Right ventricle myocardium inferior (tissue), 1 donor: ENCODE measurements at places on chromosomes 1 and 21. TPM values are rescaled to one million over a fixed set of nuclear protein-coding genes. Genes with fewer than 3 reads are reported as not detected.

DNA sequence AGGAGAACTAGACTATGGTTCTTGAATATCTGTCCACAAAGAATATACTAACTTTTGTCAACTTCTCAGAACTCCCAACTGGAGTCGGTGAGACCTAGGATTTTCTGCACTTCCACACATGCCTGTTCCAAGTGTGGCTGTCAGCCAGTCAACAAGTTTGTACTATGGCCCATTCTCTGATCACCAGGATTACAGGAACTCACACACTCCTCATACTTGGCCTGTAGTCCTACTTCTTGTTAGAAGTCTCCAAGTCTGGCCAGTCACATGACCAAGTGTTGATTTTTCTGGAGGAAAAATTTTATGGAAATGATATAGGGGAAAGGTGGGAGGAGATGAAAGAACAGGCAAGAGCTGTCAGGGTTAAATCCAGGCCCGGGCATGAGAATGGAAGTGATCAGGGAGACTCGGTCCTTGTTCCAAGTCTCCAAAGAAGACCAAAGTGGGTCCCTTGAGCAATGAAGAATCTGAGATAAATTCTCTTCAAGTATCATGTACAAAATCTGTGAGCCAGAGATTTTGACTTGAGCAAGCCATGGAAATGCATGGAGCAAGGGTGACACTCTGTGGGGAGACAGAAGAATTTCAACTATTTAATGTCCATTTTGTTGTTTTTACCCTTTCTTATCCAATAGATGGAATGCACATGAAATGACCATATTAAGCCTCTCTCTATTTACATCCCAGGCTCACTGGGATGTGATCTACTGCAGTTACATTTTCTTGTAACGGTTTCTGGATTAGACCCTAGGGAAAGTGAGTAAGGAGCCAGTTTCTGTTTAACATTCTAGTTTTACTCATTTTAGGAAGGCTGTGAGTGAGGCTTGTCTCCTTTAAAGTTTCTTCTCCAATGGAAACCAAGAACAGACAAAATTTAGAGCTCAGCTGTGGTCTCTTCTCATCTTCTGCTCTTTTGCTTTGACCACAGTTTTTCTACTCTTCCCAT is 320.9 kb downstream of the ASTN1 start:
- DNase-seq: no peak

- DNase-seq: no peak
Measured at GRCh38 chr1:101588677-101589076, 351.9 kb downstream of the S1PR1 start.

- DNase-seq: peak; percentile 96
Measured at GRCh38 chr21:42227909-42228708, 9.2 kb downstream of the ABCG1 start.

DNA sequence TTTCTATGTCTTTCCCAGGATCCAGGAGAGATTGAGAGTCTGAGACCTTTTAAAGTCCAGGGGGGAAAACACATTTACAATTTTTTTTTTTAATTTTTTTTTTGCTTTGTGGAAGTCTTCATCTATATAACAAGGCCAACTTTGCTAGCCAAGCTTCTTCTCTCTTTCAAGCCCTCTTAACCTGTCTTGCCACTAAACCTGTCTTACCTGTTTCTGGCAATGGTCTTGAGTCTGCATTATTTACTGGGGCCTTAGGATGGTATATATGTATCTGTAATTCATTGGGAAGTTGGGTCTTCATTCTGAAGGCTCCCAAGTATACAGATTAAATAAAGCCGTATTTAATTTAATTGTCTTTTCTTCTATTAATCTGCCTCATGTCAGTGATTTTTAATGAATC is 750.9 kb upstream of the B3GALT2 start:
- no peak for DNase-seq

GRCh38 chr21:33013626-33014025 is 12.1 kb upstream of the OLIG2 start:
- DNase-seq: no peak

GRCh38 chr1:1819762-1820161 is 41.5 kb upstream of the NADK start:
- no peak for DNase-seq

GRCh38 chr1:29282135-29282923 is 46.0 kb downstream of the PTPRU start:
- DNase-seq: no peak

DNA sequence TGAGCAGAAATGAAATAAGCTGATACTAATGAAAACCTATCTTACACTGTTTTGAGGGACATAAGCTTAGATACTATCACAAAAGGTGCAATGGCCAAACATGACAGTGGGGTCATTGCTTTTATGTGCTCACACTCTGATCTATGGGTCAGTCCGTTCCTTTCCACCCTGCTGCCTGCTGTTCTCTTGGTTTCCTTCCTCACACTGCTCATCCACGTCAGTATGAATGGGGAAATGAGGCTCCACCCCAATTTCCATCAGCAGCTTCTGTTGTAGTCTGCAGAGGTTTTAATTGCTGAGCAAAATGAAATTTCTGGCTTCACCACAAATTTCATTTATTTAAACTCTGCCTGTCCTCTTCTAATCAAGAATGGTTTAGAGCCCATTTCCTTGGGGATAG is 155.2 kb downstream of the GABPA start:
- DNase-seq: no peak

DNA sequence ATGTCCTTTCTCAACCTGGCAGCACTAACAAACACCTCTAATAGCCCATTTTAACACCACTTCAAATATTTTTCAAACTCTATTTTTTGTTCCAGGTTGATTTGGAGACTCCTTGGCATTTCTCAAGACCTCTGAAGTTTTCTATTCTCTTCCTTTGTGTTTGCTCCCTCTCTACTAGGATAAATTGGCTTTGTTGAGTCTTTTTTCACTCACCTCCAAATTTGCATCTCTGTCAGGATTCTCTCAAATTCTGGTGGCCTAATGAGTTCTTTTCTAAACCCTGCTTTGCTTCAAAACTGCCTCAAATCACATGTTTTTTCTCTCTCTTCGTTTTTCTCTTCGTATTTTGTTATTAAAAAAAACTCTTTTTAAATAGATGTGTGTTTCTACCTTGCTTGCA is 582.2 kb upstream of the ADGRL4 start:
- no peak for DNase-seq

DNA sequence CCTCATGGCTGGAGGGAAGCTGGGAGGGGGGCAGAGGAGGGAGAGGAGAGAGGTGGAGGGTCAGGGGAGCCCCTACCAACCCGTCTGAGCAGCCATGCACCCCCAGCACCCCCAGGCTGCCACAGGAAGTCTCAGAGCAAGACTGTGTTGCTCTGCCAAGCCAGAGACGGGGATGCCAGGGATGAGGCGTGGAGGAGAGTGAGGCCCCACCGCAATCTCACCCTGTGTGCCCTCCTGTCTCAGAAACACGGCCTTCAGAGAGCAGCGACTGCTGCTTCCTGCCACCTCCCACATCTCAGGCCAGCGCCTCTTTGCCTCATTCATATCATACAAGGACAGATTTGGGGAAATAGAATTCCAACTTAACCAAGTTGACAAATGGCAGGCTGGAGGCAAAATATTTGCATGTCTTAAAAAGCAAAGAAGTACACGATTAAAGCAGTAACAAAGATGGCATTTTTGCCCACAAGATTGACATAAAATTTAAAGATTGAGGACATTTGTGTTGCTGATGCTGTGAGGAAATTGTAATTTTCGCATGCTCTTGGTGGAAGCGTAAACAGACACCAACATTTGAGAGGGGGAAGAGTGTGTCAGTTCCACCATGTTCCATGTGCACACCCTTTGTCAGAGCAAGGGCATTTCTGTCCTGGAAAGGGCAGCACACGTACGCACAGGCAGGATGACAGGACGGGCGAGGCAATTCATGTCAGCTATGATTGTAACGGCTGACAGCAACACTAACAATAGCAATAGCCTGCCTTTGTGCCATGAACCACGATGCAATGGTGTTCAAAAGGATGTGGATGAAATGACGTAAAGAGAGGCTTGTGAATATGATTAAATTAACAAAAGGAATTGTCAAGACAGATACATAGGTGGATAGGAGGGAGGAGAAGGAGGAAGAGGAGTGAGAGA is 59.0 kb upstream of the BACE2 start:
- DNase-seq: no peak

- DNase-seq: no peak
Measured at GRCh38 chr21:15928686-15929425, 199.1 kb downstream of the USP25 start.

- no peak for DNase-seq
Measured at GRCh38 chr21:45433301-45433700, 28.3 kb downstream of the COL18A1 start.

GRCh38 chr1:169260478-169261151 is 107.0 kb downstream of the NME7 start:
- no peak for DNase-seq

DNA sequence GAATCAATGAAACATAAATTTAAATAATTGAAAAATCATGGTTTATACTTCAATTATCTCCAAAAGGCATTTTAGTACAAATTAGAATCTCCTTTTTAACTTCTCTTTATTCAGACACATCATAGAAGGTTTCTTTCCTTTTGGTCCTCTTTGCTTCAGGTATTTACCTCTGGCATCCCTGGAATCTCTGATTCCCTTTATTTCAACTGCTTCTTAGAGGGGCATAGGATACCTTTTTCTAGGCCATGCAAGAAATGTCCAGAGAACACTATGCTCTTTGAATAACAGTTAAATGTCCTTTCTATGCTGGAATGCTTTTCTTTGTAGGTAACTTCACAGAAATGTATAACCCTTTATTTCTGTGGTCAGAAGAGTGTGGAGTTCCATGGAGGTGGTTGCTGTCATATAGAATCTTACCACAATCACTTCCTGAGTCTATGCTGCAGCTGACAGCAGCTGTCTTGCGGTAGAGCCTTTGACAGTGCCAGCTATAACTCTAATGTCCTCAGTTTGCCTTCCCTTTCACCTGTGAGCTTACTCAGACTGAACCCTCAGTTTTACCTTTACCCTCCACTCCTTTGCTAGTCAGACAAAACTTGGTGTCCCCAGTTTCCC is 8.6 kb downstream of the LAMC2 start:
- no peak for DNase-seq

- DNase-seq: no peak
Measured at GRCh38 chr21:34877485-34878128, 171.5 kb downstream of the RUNX1 start.

Gene FBXO2
- 4.2 TPM for total RNA-seq

Gene MYOG
- total RNA-seq: not detected

Gene DPT
- total RNA-seq: 42.0 TPM

Gene UHMK1
- total RNA-seq: 21.6 TPM

Gene HMGCL
- total RNA-seq: 32.8 TPM

Gene TMEM54
- 10.9 TPM for total RNA-seq
